ENCODE measurements at places on chromosomes 11 and 22. TPM values are rescaled to one million over a fixed set of nuclear protein-coding genes. Genes with fewer than 3 reads are reported as not detected.

DNA sequence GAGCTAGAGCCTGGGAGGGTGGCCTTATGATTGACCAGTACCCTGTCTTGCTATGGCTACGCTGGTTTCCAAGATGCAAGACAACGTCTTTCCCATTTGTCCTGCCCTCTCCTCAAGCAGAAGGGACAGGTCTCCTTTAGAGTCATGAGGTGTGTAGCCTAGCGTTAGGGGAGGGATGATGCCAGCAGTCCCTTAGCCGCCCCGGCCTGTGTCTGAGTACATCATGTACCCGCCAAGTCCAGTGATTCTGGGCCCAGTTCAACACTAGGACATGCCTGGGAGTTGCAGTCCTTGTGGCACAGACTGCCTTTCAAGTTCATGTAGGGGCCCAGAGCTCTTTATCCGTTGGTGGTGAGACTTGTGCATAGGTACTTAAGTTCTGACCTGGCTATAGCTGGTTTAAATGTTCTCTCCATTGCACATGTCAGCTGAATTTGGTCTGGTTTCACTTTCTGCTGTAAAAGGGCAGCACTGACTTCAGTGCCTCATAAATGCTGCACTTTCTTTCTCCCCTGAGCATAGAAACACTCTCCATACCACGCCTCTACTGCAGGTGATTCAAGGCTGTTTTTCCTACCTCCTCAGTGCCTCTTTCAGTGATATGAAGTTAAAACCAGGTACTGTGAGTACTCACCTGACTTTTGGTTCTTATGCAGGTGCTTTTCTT, 151.1 kb downstream of the METTL15 start:
- no peak for DNase-seq
- no peaks in the 10 kb centered on the region for H3K27me3 ChIP-seq
- H3K27ac ChIP-seq, result no peak overlapping the region

- no peak for DNase-seq
- H3K4me1 ChIP-seq, result no peaks in the 10 kb centered on the region
- no peak overlapping the region for H3K4me3 ChIP-seq
- H3K27me3 ChIP-seq, result no peaks in the 10 kb centered on the region
- no peak overlapping the region for H3K27ac ChIP-seq
These were observed 703.0 kb downstream of the JRKL start for GRCh38 chr11:97092823-97093222.

- H3K4me1 ChIP-seq, result no peaks in the 10 kb centered on the region
- DNase-seq, result peak; percentile 66
- no peak overlapping the region for H3K4me3 ChIP-seq
- H3K36me3 ChIP-seq, result no peaks in the 10 kb centered on the region
These were observed 96.5 kb upstream of the FGF3 start for GRCh38 chr11:69915501-69916250.

DNA sequence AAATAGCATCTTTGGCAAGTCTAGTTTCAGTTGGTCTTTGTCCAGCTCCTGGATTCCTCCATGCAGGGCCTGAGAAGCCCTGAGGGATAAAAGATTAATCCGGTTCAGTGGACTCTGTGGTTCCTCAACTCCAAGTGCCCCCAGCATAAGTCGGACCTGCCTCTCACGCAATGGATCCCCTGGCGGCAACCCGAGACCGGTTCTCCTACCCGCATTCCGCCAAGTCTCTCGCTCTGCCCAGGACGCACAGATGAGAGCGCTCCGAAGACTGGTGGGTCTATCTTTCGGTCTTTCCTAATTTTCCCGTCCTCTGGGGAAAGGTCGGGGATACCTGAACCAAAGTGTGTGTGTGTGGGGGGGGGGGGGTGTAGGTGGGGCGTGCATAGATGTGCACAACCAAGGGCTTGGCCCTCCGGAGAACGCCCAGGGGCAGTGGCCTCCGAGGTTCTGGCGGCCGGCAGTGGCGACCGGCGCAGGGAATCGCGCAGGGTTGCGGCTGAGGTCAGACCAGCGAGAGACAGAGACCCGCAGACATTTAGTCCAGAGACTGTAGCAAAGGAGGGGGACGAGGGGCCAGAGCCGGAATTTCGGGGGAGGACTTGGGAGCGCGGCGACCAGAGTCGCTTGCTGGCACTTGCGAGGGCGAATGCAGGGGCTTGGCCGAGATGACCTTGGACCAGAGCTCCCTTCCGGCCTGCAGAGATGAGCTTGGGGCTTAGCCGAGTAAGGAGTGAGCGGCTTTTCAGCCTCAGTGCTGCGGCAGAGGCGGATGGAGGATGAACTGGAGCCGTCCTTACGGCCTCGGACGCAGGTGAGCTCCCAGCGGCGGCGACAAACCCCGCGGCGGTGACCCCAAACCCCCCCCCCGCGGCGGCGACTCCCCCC, 712 bp upstream of the SLC2A11 start:
- DNase-seq, result peak; percentile 42
- H3K27ac ChIP-seq, result peak overlapping the region; percentile 89

GRCh38 chr22:17334059-17334458, 35.2 kb upstream of the CECR2 start:
- no peaks in the 10 kb centered on the region for H3K4me1 ChIP-seq
- H3K4me3 ChIP-seq, result no peak overlapping the region
- no peak overlapping the region for H3K27ac ChIP-seq
- no peaks in the 10 kb centered on the region for H3K36me3 ChIP-seq
- no peak for DNase-seq
- H3K27me3 ChIP-seq, result no peaks in the 10 kb centered on the region

- no peaks in the 10 kb centered on the region for H3K36me3 ChIP-seq
- H3K27ac ChIP-seq, result no peak overlapping the region
- DNase-seq, result no peak
These were observed 573.9 kb upstream of the CADM1 start for GRCh38 chr11:116078101-116078591.

GRCh38 chr11:17978553-17979287, 34.1 kb downstream of the SERGEF start:
- no peaks in the 10 kb centered on the region for H3K4me1 ChIP-seq
- no peaks in the 10 kb centered on the region for H3K36me3 ChIP-seq
- no peaks in the 10 kb centered on the region for H3K27me3 ChIP-seq
- H3K4me3 ChIP-seq, result no peak overlapping the region
- H3K27ac ChIP-seq, result no peak overlapping the region

GRCh38 chr11:63670433-63671321, 499 bp downstream of the ATL3 start:
- H3K4me1 ChIP-seq, result no peaks in the 10 kb centered on the region
- no peaks in the 10 kb centered on the region for H3K36me3 ChIP-seq
- no peaks in the 10 kb centered on the region for H3K27me3 ChIP-seq
- DNase-seq, result peak; percentile 54
- peak overlapping the region; percentile 98 for H3K27ac ChIP-seq
- H3K4me3 ChIP-seq, result peak overlapping the region; percentile 90

DNA sequence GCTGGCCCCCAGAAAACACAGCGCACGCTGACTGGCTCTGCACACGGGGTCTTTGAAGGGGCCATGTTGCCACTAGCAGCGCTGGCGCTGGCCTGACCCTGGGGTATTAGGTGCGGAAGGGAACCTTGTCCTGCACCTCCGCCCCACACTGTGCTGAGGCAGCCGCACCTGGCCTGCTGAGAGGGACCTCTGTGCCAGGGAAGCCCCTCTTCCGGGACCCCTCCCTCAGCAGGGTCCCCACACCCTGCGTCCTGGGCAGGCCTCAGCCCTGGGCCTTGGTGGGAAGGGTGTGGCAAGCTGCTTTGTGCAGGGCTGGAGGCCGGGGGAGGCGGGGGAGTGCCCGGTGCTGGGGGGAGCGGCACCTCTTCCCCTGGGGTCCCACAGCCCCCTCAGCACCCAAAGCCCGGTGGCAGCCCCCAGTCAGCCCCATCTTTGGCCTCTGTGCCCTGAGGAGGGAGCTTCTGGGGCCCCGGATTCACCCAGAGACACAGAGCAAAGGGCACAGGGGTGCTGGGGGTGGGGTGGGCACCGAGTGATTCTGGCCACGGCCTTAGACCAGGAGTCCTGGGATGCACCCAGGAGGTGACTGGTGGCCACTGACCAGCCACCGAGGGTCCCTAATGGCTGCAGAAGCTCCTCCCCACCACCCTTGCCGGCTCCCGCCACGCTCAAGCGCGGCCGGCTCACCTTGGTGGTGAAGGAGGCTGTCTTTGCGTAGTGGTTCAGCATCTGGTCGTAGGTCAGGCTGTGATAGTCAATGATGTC, 11.4 kb downstream of the TTLL8 start:
- no peak for DNase-seq
- H3K27me3 ChIP-seq, result no peaks in the 10 kb centered on the region
- no peaks in the 10 kb centered on the region for H3K36me3 ChIP-seq
- H3K4me1 ChIP-seq, result no peaks in the 10 kb centered on the region

DNA sequence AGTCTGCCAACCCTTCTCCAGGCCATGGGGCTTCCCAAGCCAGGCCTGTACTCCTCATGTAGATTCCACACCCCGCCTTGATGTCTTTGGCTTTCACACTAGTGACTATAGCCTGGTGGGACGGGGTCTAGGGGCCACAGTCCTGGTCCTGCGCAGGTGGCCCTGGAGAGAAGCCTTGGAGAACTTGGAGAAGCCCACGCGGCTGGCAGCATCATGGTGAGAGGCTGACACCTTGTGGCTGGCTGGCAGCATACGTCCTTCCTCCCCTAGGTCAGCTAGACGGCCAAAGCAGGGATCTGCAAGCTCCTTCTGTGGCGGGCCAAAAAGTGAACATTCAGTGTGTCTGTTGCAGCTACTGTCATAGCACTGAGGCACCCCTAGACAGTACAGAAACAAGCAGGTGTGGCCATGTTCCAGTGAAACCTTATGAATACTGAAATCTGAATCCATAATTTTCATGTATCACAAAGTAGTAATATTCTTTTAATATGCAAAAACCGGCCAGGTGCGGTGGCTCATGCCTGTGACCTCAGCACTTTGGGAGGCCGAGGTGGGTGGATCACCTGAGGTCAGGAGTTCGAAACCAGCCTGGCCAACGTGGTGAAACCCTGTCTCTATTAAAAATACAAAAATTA, 42.0 kb downstream of the FAM83F start:
- H3K4me1 ChIP-seq, result peaks cover 8% of the 10 kb centered on the region
- H3K27ac ChIP-seq, result no peak overlapping the region
- H3K27me3 ChIP-seq, result no peaks in the 10 kb centered on the region
- DNase-seq, result no peak
- H3K4me3 ChIP-seq, result no peak overlapping the region
- H3K36me3 ChIP-seq, result no peaks in the 10 kb centered on the region

DNA sequence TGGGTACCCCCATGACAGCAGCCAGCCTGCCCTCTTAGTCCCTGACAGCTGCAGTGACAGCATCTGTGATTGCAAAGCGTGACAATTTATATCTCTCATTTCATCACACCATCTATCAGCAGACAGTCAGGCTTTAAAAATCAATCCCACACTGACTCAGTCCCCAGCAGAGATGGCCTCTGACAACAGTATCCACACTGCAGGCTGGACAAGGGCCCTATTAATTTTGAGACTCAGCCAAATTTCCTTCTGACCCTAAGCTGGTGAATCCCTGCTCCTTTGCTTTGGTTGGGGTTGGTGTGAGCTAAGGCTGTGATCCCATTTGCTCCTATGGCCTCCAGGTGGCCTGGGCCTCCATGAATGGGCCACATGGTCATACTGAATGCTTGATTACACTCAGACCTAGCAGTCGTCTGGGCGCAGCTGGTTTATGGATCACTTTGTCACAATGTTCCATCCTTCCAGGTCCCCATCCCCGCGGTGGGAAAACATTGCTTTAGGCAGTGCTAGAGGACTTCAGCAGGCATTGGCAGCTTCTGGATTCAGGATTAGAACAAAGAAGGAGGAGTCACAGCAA, 68.2 kb upstream of the B3GAT1 start:
- peaks cover 3% of the 10 kb centered on the region for H3K27me3 ChIP-seq
- H3K27ac ChIP-seq, result no peak overlapping the region
- no peaks in the 10 kb centered on the region for H3K36me3 ChIP-seq
- H3K4me3 ChIP-seq, result no peak overlapping the region

GRCh38 chr22:22901578-22902218, 14.1 kb downstream of the IGLL5 start:
- no peaks in the 10 kb centered on the region for H3K27me3 ChIP-seq
- no peak for DNase-seq
- H3K27ac ChIP-seq, result no peak overlapping the region
- H3K36me3 ChIP-seq, result no peaks in the 10 kb centered on the region
- no peaks in the 10 kb centered on the region for H3K4me1 ChIP-seq
- H3K4me3 ChIP-seq, result no peak overlapping the region

DNA sequence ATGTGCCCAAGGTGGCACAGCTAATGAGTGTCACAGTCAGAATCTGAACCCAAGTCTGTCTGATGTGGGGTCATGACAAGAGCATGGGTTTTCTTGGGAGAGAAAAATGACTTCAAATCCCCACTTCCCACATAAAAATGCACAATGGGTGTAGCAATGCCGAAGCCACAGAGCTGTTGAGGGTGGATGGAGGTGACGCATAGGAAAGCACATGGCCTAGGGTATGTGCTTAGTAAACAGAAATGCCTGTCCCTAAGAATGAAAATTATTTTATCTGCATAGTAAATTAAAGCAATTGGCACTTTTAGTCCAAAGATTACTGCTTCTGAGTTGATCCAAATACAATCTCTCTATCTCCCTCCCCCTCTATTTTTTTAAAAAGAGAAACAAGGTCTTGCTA, 10.9 kb downstream of the MICAL3 start:
- no peak overlapping the region for H3K27ac ChIP-seq
- no peaks in the 10 kb centered on the region for H3K27me3 ChIP-seq
- DNase-seq, result no peak
- no peaks in the 10 kb centered on the region for H3K4me1 ChIP-seq
- H3K4me3 ChIP-seq, result no peak overlapping the region
- no peaks in the 10 kb centered on the region for H3K36me3 ChIP-seq

DNA sequence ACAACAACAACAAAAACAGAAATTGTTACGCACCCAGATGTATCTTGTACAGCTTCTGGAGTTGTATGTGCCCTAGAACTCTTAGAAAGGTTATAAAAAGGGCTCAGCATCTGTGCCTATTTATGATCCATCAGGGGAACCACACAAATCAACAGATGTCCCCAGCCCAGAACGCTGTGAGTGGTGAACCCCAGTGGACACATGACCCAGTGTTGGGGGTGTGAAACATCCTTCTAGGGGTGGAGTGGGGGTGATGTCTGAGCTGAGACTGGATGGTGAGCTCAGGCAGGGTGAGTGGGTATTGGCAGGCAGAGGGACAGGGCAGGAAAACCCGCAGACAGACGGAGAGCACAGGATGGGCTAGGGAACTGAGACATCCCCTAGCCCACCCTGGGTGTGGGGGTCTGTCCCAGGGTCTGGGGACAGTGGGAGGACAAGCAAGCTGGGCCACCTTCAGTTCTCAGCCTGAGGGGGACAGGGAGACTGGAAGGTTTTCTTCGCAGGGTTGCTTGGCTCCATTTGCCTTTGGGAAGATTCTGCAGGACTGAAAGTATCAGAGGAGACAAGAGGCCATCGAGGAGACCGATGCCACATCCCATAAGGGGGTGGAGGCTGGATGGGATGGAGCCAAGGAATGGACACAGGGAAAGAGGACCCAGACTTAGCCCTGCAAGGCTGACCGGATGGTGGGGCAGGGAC, 5.8 kb upstream of the EMID1 start:
- no peak overlapping the region for H3K27ac ChIP-seq
- H3K4me1 ChIP-seq, result no peaks in the 10 kb centered on the region
- no peak overlapping the region for H3K4me3 ChIP-seq
- no peak for DNase-seq
- H3K27me3 ChIP-seq, result no peaks in the 10 kb centered on the region

- peaks cover 3% of the 10 kb centered on the region for H3K4me1 ChIP-seq
- H3K27me3 ChIP-seq, result no peaks in the 10 kb centered on the region
- no peak for DNase-seq
- no peak overlapping the region for H3K4me3 ChIP-seq
These were observed 1.6 kb upstream of the KAT5 start for GRCh38 chr11:65710421-65710820.

GRCh38 chr11:59415111-59415510, 11.1 kb downstream of the OR5A2 start:
- no peak overlapping the region for H3K4me3 ChIP-seq
- no peak overlapping the region for H3K27ac ChIP-seq
- H3K4me1 ChIP-seq, result no peaks in the 10 kb centered on the region
- DNase-seq, result no peak
- H3K36me3 ChIP-seq, result no peaks in the 10 kb centered on the region

Gene PKP3
- 58.6 TPM for total RNA-seq

All from prostate gland (tissue), 2 donors.